ENCODE measurements at places on chromosomes 3 and 15.

GRCh38 chr15:36284911-36285310, 294.5 kb upstream of the CDIN1 start:
- DNase-seq: no peak

DNA sequence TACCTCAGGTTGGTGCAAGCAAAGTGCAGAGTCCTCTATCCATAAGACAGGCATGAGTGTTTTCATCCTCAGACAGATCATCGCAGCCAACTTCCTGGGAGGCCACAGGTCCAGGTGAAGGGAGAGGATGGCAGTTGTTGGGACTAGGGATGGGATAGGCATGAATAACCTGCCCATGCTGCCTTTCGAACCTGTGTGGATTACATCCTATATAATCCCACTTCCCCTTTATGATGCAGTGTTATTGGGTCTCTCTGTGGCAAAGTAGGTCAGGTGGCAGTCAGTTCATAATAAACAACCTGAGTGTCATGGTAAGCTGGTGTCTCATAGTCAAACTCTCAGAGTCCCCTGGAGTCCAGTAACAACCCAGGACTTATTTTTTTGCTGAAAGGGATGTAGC, 40.4 kb downstream of the CCR3 start:
- DNase-seq: no peak

DNA sequence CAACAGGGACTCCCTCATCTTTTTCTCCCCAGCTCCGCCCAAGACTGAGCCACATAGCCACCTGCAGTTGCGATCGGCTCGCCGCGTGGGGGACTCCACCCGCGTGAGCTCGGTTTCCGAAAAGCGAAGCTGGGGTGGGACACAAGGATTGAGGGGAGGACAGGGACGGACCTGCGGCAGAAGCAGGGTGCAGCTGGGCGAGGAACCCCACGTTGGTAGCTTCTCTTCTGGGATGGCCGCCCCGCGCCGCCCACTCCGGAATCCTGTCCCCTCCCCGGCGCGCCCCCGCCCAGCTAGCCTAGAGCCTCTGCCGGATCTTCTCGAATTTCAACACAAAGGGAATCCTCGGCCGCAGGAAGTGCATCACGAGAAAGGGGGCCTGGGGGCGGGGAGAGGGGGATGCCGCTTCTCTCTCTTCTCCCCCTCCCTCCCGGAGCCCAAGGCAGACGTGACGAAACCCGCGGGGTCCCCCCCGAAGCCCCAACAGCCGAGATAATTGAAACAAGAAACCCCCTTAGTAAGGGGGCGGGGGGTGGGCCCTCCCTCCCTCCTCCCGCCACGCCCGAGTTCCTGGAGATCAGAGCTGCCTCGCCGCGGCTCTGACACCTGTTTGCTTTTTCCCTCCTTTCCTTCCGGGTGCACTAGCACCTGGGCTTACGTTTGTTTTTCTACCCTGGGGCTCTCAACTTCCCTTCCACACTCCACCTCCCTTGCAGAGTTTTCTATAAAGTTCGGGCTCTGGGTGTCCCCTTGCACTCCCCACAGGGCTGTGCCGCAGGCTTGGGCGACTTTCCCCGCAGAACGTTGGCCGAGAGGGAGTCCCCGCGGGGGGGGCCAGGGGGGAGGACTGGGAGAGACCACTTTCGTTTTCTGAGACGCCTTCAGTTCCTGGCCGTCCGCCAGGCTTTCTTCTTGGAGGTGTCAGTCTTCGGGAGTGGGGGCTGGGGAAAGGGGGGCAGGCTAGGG, 1.3 kb upstream of the KCNH8 start:
- peak; percentile 76 for DNase-seq

- no peak for DNase-seq
Measured at GRCh38 chr3:57627976-57628375, 30.8 kb upstream of the ARF4 start.

- no peak for DNase-seq
Measured at GRCh38 chr3:32885283-32885901, 66.1 kb upstream of the CCR4 start.

DNA sequence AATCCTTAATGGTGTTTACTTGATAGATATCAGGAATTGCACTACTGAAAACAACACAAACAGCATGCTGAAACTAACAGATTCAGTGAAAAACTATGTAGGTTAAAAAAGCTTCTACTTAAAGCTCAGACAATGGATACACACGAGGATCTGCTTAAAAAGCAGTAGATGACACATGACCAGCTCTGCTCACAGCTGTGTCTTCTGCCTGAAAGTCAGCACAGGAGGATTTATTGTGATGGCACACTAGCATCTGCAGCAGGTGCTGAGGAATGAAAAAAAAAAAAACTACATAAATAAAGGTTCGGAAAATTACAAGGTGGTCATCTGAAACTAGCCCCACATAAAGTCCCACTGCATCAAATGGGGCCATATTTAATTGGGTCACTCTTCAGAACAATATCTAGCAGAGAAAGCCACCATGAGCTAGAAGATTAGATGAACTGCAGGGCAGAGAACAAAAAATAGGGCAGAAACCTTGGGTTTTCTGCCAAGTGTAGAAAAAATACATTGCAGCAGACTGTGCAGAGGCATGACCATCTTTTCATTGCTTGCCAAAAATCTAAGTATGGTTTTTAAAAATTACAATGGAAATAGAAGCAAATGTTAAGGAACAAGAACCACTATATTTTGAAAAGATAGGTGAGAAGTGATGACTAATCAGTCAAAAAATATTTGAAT, 13.2 kb upstream of the GOLM2 start:
- DNase-seq: no peak

- DNase-seq: no peak
Measured at GRCh38 chr3:126528800-126529541, 5.0 kb downstream of the CHST13 start.
